ENCODE measurements at places on chromosomes 16 and 17.

DNA sequence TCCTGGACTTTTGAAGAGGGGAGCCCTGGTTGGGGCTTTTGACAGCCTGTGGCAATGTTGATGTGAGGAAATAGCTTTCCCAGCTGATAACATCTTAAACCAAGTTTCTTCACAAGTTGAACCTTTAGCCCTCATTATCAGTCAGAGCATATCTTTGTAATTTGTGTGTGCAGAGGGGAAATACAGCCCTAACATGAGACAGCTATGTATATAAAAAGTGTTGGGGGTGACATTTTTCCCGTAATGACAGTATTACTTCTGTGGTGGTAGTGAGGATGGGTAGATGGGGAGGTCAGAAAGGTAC lies 221.1 kb downstream of the FTO start:
- no peak for DNase-seq

GRCh38 chr16:73095885-73096421 lies 48.0 kb upstream of the ZFHX3 start:
- no peak for DNase-seq

DNA sequence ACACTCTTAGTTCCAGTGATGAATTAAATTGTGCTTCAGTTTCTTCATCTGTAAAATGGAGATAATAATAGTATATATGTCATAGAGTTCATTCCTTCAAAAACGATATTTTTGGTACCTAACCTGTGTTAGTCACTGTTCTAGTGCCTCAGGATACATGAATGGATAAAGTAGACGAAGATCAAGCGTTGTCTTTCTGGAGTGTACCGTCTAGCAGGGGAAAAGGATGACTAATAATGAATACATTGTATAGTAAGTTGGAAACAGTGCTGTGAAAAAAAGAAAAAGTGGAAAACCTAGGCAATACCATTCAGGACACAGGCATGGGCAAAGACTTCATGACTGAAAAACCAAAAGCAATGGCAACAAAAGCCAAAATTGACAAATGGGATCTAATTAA lies 8.6 kb downstream of the KRT10 start:
- peak; percentile 10 for DNase-seq

DNA sequence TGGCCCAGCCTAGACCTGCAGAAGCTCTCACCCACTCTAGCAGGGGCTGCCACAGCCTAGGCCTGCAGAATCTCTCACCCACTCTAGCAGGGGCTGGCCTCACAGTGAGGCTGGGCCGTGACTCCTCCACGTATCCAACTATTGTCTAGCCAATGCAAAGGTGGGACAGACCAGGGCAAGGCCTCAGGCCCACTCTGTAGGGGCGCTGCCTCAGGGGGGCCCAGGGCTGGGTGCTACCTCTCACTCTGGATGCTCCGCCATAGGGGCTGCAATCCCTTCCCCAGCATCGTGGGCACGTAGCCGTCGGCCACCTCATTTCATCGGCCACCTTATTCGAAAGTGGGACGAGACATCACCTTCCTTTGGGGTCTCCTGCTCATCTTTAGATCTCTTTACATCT lies 51.7 kb downstream of the RPH3AL start:
- no peak for DNase-seq

DNA sequence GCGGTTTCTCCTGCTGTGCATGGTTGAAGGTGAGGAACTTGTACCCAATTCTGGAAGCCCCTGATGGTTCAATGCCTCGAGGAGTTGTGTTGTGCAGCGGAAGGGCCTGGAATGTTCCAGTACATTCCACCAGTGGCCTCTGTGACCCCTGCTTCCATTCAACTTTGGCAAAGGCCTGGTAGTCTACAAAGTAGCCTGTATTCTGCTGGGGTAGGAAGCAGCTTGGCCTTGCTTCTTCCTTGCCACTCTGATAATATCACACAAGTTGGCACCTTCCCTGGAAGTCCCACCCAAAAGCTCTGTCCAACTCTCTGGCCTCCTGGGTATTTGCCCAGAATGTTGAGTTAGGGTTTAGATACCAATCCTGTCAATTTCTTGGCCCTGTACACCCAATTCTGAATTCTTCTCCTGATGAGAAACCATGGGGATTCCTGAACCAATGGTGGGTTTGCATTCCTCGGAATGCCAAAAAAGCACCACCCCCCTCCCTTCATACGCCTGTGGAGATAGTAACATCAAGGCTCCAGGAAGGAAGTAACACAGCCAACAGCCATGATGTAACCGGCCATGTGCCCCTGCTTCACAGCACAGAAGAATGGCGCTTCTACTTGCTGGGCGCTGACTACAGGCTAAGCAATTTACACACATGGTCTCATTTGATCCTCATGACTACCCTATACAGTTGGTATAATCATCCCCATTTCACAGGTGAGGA lies 11.8 kb upstream of the FAM117A start:
- no peak for DNase-seq

DNA sequence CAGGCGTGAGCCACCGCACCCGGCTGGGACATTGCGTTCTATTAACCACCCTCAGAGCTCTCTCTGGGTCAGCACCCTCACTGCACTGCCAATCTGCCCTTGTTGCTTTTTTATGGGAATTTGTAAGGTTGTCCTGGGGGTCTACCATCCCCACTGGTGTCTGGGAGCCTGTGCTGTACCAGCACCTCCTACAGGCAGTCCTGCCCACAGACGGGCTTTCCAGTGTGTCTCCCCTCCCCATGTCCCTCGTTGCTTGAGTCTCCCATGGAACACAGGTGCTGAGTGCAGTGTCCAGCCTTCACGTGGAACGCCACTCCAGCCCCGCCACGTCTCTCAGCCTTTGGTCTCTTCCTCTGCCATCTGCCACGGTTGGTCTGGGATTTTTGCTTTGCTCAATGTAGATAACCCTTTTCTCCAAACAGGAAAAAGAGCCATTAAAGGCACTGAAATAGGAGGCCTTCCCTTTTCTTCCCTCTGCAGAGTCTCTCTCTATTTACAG lies 68.0 kb upstream of the CBX4 start:
- no peak for DNase-seq

GRCh38 chr17:19520641-19521040 lies 13.0 kb upstream of the SLC47A1 start:
- no peak for DNase-seq

GRCh38 chr16:48680881-48681280 lies 70.9 kb upstream of the N4BP1 start:
- no peak for DNase-seq

DNA sequence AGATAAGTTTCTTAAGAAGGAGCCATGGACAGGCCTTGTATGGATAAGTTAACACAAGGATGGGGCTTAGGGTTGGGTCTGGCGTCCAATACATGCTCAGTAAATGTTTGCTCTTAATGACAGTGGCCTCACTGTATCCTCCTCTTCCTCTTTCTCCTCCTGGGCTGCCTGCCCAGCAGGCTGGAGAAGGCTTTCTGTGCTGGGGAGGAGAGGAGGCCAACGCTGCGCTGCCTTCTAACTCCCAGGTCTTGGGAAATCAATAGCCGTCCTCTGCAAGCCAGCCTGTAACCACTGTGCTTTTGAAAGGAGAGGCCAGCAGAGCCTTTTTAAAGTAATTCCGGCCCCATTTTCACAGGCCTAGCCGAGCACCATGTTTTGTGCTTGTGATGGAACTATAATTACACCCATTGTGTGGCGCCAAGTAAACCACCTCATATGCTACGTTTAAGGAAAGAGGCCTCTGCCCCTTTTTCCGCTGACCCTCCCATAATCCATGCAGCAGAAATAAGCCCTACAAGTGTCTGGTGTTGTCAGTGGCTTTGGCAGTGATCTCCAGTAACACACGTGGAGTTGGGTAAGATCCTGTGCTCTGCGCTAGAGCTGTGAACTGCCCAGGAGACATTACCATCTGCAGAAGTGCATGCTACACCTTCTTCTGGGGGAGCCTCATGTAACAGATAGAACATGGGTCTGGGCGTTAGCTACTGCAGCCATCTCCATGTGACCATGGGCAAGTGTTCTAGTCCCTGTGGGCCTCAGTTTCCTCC lies 368.2 kb downstream of the SNX29 start:
- no peak for DNase-seq

GRCh38 chr17:74445158-74445557 lies 13.3 kb downstream of the GPRC5C start:
- DNase-seq: no peak

- DNase-seq: no peak
These were observed 7.9 kb downstream of the QPRT start for GRCh38 chr16:29686740-29687332.

GRCh38 chr17:75848523-75849278 lies 4.5 kb upstream of the UNC13D start:
- peak; percentile 31 for DNase-seq

- DNase-seq: no peak
These were observed 223.2 kb upstream of the PSMD7 start for GRCh38 chr16:74073456-74073855.

- no peak for DNase-seq
These were observed 237.6 kb downstream of the SOX9 start for GRCh38 chr17:72358465-72358864.

- DNase-seq: no peak
These were observed 23.2 kb upstream of the CACNG3 start for GRCh38 chr16:24232936-24233335.

DNA sequence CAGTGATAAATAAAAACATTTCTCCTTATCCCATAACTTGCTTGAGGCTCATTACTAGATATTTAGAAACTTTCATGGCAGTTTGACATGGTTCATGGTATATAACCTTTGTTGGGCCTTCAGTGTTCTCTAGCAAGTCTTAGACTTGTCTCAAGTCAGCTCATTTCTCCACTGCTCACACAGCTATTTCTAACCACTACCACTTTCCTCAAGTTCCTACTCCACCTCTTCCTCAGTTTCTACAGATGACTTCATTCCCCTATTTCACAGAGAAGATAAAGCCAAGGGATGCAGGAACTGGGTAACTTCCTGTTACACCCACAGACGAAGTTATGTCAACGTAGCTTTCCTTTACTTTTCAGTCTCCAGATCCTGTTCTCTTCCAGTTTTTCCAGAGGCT lies 23.2 kb downstream of the NLK start:
- DNase-seq: no peak

- DNase-seq: no peak
These were observed 33.2 kb downstream of the CYTH1 start for GRCh38 chr17:78748730-78749317.

GRCh38 chr16:83940630-83941378 lies 12.2 kb upstream of the OSGIN1 start:
- no peak for DNase-seq

DNA sequence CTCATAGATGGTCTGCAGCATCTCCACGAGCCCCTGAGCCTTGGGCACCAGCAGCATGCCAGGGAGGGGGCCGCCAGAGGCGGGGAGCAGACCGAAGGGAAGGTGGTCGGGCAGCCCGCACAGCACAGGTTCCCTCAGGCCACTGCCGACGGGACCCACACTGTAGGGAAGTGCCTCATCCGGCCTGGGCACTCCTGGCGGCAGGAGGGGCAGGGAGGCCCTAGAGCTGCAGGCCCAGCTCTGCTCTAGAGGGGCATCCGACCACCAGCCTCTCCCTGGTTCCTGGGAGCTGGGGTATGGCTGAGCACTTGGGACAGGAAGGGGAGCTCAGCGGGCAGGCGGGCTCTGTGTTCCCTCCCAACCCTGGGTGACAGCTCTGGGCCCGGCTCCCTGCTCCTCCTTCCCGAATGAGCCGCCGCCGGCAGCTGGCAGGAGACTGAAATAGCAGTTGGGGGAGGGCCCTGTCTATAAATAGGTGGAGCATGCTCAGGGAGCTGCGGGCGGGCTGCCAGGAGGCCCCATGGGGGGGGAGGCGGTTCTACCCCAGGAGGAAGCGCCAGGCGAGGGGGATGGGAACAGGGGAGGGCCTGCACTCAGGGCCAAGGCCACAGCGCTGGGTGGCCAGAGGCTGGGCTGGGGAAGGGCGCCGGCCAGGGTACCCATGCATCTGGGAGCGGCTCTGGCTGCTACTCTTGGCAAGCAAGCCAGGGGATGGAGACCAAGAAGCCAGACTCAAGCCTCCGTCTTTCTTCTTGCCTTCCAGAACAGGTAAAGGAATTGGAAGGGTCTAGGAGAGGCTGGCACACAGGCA lies 12.4 kb downstream of the HDAC5 start:
- no peak for DNase-seq

DNA sequence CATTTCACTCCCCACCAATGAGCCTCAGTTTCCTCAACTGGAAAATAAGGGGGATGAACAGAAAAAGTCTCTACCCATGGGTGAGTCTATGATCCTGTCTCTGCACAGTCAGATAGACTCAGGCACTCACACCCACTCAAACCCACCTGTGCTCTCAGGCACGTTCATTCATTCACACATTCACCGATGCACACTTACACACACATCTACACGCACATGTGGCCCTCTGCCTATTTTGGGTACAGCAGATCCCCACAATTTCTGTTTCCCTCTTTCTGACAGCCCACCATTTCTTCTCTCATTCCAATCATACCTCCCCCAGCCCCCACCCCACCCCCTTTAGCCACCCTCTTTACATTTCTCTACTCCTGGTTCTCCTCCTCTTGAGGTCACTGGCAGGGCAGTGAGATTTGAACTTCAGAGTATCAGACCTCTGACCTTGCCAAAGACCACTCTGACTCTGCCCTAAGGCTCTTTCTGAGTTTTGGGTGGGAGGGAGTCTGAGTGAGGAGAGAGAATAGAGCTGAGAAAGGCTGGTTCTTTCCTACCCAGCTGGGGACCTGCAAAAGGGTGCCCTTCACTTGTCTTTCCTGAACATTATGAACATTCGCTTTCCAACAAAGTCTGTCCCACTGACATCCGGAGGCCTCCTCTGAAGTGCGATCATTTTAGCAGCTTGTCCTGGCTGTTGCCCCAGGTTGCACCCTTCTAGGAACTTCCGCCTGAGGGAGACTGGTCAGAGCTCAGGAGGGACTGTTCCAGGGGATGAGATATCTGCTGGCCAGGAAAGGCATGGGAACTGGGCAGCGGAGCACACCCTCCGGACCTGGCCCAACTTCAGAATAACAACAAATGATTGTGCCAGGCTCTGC lies 10.1 kb upstream of the COL1A1 start:
- no peak for DNase-seq

DNA sequence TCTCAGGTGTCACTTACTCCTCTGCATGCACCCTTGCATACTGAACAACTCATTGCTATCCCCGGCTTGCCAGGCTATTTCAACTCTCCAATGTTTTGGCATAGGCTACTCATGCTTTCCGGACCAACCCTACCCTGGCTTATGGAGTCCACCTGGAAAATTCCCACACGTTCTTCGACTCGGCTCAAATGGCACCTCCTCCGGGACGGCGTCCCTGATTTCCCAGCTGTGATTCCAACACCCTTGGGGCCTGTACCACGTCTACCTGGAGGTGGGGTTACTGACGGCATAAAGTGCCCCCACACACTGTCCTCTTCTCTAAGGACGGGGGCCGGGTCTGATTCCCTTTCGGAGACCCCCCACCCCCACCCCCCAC lies 498 bp downstream of the SMYD4 start:
- peak; percentile 42 for DNase-seq

Data from RKO (cell line).